ENCODE measurements at places on chromosomes 2 and 18. TPM values are rescaled to one million over a fixed set of nuclear protein-coding genes. Genes with fewer than 3 reads are reported as not detected.

Gene MYO7B
- total RNA-seq = not detected

Gene STAT1
- total RNA-seq = 32.1 TPM

Gene PDCL3
- 20.2 TPM for total RNA-seq

Gene NEURL3
- not detected for total RNA-seq

Gene DSC3
- total RNA-seq = 64.9 TPM

Gene ONECUT2
- total RNA-seq = under 0.01 TPM

Gene PRSS56
- not detected for total RNA-seq

Gene MLPH
- 9.9 TPM for total RNA-seq

Gene CRACDL
- total RNA-seq = 0.80 TPM

Gene GATA6
- 1.0 TPM for total RNA-seq

Gene MC4R
- not detected for total RNA-seq

Gene FBXO48
- 0.72 TPM for total RNA-seq

Gene LRRFIP1
- total RNA-seq = 72.9 TPM

Gene ASXL3
- 0.11 TPM for total RNA-seq

Gene TUBA3E
- total RNA-seq = not detected

Gene ESPNL
- total RNA-seq = 0.30 TPM

Gene HOXD8
- not detected for total RNA-seq

Gene DQX1
- 4.2 TPM for total RNA-seq

Gene C18orf63
- total RNA-seq = not detected

Measured in hair follicular keratinocyte (primary cell).